H1 (cell line): ENCODE measurements at places on chromosomes 1 and 21. TPM values are rescaled to one million over a fixed set of nuclear protein-coding genes. Genes with fewer than 3 reads are reported as not detected.

The ELF3 gene
- 15.6 and 17.3 TPM in 2 replicates for total RNA-seq

The RALGPS2 gene
- 37.7 and 38.0 TPM in 2 replicates for total RNA-seq

The C8B gene
- total RNA-seq: not detected in 2 replicates

The KLHDC8A gene
- 2.5 and 3.4 TPM in 2 replicates for total RNA-seq

The ADGRB2 gene
- total RNA-seq: 25.8 and 26.2 TPM in 2 replicates

The CHI3L1 gene
- not detected in 2 replicates for total RNA-seq

The CELA2B gene
- total RNA-seq: not detected in 2 replicates

The CAPN8 gene
- 0.26 TPM in 1 of 2 replicates, not detected in the other for total RNA-seq

The PRUNE1 gene
- 27.5 and 32.8 TPM in 2 replicates for total RNA-seq

The TFF2 gene
- total RNA-seq: not detected in 2 replicates

The PFKL gene
- 76.7 and 82.3 TPM in 2 replicates for total RNA-seq

The FCRL1 gene
- not detected in 2 replicates for total RNA-seq

The GABPA gene
- 22.2 and 22.8 TPM in 2 replicates for total RNA-seq

The BMP8B gene
- 0.37 and 0.54 TPM in 2 replicates for total RNA-seq

The NMNAT2 gene
- 20.9 and 23.8 TPM in 2 replicates for total RNA-seq

The NES gene
- total RNA-seq: 135 and 138 TPM in 2 replicates

The PLEKHA6 gene
- 17.0 and 20.2 TPM in 2 replicates for total RNA-seq

The BCL2L15 gene
- total RNA-seq: 0.11 and 0.32 TPM in 2 replicates

The TTC39A gene
- total RNA-seq: 3.6 and 5.5 TPM in 2 replicates

The BEND5 gene
- total RNA-seq: 6.5 and 7.5 TPM in 2 replicates

The ASCL5 gene
- 0.41 and 0.44 TPM in 2 replicates for total RNA-seq
